ENCODE measurements at places on chromosomes 3 and 15.

- DNase-seq = no peak
Observed at GRCh38 chr3:69321301-69322157, 64.4 kb downstream of the FRMD4B start.

DNA sequence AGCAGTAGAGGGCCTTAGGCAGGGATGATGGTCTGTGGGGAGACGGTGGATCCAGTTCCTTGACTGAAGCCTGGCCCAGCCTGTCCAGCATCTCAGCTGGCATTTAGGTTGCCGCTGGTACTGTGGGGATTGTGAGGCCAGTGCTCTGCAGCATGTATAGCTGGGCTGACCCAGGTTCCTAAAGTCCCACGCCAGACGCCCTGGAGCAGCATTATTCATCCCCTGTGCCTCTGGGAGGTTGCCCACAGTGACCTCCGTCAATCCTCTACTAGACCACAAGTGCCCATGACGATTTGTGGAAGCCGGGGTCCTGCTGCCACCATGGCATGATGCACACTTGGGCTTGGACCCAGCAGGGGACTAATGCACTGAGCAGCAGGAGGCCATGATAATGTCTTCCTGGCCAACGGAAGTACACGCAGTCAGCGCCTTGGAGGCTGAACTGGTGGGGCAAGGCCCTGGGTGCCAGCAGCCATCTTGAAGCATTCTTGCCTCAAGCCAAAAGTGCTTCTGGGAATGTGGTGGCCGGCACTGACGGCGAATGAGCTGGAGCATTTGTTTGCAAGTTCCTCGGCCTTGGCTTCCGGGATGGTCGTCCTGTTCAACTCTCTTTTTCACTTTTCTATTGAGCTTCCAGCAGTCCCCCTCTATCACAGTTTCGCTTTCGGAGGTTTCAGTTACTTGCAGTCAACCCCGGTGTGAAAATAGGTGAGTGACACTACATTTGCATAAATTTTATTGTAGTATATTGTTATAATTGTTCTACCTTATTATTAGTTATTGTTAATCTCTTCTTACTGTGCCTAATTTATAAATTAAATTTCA is 949.4 kb downstream of the ROBO1 start:
- DNase-seq = no peak

GRCh38 chr3:178436773-178437172 is 99.5 kb upstream of the KCNMB2 start:
- DNase-seq = no peak

- no peak for DNase-seq
Observed at GRCh38 chr3:38245930-38246329, 19.7 kb upstream of the SLC22A13 start.

DNA sequence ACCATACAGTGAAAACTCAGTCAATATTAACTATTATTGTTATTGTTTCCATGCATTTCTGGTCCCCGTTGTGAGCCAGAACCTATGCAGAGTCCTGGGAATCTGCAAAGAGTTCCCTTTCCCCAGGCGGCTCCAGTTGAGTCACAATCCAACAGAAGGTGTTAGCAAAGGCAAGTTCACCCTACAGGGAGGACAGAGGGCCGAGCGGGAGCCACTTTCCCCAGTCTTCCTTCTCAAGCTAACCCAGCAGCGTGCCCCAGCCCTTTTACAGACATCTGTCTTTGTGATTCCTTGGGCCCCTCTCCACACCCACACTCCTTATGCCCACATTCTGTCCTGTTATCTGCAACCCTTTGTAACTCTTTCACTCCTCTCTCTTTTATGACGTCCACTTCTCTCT is 13.1 kb upstream of the LTF start:
- DNase-seq = no peak

- no peak for DNase-seq
Observed at GRCh38 chr3:157982359-157982758, 123.9 kb downstream of the SHOX2 start.

DNA sequence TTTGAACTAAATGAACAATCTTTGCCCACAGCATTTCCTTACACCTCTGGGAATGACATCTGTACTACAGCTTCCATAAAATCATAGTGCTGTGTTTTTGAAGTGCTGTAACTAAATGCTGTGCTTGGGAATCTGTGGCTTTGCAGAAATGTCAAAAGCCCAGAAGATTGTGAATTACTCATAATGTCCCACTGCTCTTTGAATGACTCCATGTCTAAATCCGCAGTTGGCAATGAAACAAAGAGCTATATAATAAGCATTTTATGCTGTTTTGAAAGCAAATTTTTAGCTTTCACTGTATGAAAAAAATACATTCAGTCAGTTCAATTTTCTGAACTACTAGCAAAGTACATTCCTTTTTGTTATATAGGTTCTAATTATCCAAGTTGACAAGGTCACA is 88.6 kb upstream of the ADAMTS17 start:
- DNase-seq = no peak

DNA sequence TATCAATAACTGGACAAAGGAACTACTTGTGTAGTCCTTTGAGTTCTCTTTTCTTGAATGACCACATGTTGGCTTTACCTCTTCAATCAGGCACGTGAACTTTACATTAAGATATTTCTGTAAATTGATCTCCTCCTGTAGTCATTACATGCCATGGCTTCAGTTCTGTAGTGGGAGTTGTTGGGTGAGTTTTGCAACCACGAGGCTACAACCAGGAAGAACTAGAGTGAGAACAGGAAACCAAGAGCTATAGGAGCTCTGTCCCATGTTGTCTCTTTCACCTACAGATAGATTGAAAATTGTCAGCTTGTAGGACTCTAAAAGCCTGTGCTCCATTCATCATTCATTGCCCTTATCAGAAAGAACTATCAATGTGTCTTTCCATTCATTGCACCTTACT is 2.0 kb downstream of the RSRC1 start:
- no peak for DNase-seq

DNA sequence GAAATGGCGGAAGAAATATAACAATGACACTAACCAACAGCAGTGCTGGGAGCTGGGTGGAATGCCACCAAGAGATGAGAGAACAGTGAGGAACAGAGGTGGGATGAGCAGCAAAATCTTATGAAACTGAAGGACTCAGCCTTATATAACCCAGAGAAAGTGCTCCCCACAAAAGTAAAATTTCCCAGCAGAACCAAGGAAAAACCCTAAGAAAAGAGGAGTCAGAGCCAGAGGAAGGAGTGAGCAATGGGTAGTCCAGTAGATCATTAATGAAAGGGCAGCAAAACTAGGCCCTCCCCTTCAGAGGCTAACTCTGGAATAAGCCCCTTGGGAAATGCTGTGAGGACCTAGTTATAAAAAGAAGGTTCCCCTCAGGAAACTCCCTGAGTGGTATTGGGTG is 24.7 kb upstream of the UBE2E1 start:
- no peak for DNase-seq

- DNase-seq = no peak
Observed at GRCh38 chr3:45464336-45465170, 76.2 kb downstream of the LARS2 start.

GRCh38 chr15:61994216-61994615 is 66.0 kb downstream of the VPS13C start:
- no peak for DNase-seq

GRCh38 chr15:58246041-58246440 is 107.9 kb downstream of the AQP9 start:
- no peak for DNase-seq

Measured in CD4-positive, alpha-beta T cell treated with Interleukin-15 for 4 hours (primary cell).